ENCODE measurements at places on chromosomes 7 and 10. TPM values are rescaled to one million over a fixed set of nuclear protein-coding genes. Genes with fewer than 3 reads are reported as not detected.

The FEZF1 gene
- total RNA-seq, result not detected

The ENO4 gene
- total RNA-seq, result not detected

The MYPN gene
- total RNA-seq, result 0.08 TPM

The SORCS1 gene
- total RNA-seq, result 0.12 TPM

The IDI2 gene
- not detected for total RNA-seq

The HOXA2 gene
- total RNA-seq, result 1.1 TPM

The ZC3HAV1L gene
- total RNA-seq, result 6.3 TPM

The C10orf62 gene
- 0.16 TPM for total RNA-seq

The TYW1B gene
- 1.00 TPM for total RNA-seq

The ELFN1 gene
- 0.68 TPM for total RNA-seq

The ATOH7 gene
- total RNA-seq, result not detected

The GUSB gene
- 27.8 TPM for total RNA-seq

The METTL27 gene
- 1.9 TPM for total RNA-seq

The CYP3A7 gene
- total RNA-seq, result not detected

The HOXA11 gene
- total RNA-seq, result not detected

The FAM25A gene
- 29.4 TPM for total RNA-seq

The UFSP1 gene
- total RNA-seq, result 2.1 TPM

The GNAT3 gene
- not detected for total RNA-seq

The NAPEPLD gene
- 3.3 TPM for total RNA-seq

The SLC29A4 gene
- total RNA-seq, result 0.48 TPM

The MOSPD3 gene
- total RNA-seq, result 23.2 TPM

The CTTNBP2 gene
- total RNA-seq, result 16.9 TPM

The PRKG1 gene
- 0.80 TPM for total RNA-seq

The SLC26A5 gene
- not detected for total RNA-seq

The IFIT3 gene
- total RNA-seq, result 3.8 TPM

The SEMA3A gene
- 0.56 TPM for total RNA-seq

The PLEKHS1 gene
- total RNA-seq, result 1.0 TPM

The ARHGEF35 gene
- total RNA-seq, result 19.7 TPM

The CALHM3 gene
- total RNA-seq, result not detected

The PDGFA gene
- 4.1 TPM for total RNA-seq

The PTPN20 gene
- 1.8 TPM for total RNA-seq

The FKBP6 gene
- total RNA-seq, result not detected

The PTPRZ1 gene
- total RNA-seq, result 56.2 TPM

The NRP1 gene
- total RNA-seq, result 8.8 TPM
